Activated CD4-positive, alpha-beta memory T cell treated with anti-CD3 and anti-CD28 coated beads for 36 hours (primary cell): ENCODE measurements at places on chromosomes 6 and 20.

DNA sequence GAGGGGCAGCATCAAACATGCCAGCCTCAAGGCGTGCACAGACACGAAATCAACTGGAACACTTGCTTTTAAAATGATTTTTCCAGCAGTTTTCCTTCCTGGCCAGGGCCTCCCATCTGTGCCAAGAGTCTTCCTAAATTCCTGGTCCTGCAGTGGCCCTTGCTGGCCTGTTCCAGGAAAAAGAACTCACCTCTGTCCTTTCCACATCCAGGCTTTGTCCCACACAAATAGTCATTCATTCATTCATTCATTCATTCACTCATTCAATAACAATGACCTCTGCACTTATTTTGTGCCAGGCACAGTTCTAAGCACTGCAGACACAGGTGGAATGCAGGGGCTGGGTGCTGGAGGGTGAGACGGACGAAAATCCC, 89.0 kb upstream of the CCDC167 start:
- DNase-seq = no peak

GRCh38 chr6:32852018-32852843, 1.3 kb downstream of the TAP1 start:
- peak; percentile 54 for DNase-seq

GRCh38 chr20:19968466-19969073, 48.6 kb upstream of the NAA20 start:
- no peak for DNase-seq

DNA sequence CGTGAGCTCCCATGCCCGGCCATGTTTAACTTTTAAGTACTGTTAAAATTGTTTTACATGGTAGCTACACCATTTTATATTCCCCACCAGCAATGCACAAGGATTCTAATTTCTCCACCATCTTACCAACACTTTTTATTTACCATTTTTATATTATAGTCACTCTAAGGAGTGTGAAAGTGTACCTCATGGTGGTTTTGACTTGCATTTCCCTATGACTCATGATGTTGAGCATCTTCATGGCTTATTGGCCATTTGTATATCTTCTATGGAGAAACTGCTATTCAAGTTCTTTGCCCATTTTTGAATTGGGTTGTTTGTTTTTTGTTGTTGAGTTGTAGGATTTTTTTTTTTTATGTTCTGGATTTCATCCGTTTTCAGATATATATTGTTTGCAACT, 15.6 kb upstream of the BPHL start:
- no peak for DNase-seq

DNA sequence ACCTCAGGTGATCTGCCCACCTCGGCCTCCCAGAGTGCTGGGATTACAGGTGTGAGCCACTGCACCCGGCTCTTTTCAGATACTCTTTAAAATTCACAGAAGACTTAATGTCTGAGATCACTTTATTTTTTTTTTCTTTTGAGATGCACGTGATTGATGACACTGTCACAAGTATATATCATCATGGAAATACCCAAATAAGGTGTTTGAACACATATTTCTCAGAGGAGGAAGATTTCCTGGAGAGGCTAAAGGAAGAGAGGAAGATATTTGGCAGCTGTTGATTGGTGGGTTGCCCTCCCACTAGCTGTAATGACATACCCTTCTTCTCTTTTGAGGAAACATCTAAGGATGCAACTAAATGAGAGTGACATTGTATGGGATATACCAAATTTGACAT, 225.9 kb upstream of the CITED2 start:
- DNase-seq = no peak

DNA sequence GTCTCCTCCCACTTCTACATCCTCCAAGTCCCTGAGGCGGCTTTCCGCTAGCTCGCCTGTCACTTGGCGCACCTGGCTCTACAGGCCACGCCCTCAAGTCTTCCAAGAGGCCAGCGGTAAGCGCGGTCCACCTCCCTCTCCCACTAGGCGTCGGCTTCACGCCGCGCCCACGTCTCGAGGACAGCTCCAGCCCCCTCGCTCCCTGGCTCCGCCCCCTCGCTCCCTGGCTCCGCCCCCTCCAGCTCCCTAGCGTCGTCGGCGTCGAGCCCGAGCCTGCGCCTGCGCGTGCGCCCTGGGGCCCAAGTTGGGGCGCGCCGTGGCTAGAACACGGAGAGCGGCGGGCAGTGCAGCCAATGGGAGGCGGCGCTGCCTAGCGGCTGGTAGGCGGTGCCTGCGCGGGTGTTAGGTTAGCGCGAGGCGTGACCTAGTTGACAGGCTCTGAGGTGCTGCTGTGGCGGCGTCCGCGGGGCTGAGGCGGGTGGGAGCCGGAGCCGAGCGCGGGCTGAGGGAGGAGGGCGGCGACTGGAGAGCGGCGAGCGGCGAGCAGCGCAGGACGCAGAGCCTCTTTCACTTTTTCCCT, at the start of gene MACROD2:
Gene MACROD2 (plus strand): TSS at position 431 of the 580 bp plus-strand sequence.
- DNase-seq = peak; percentile 26

DNA sequence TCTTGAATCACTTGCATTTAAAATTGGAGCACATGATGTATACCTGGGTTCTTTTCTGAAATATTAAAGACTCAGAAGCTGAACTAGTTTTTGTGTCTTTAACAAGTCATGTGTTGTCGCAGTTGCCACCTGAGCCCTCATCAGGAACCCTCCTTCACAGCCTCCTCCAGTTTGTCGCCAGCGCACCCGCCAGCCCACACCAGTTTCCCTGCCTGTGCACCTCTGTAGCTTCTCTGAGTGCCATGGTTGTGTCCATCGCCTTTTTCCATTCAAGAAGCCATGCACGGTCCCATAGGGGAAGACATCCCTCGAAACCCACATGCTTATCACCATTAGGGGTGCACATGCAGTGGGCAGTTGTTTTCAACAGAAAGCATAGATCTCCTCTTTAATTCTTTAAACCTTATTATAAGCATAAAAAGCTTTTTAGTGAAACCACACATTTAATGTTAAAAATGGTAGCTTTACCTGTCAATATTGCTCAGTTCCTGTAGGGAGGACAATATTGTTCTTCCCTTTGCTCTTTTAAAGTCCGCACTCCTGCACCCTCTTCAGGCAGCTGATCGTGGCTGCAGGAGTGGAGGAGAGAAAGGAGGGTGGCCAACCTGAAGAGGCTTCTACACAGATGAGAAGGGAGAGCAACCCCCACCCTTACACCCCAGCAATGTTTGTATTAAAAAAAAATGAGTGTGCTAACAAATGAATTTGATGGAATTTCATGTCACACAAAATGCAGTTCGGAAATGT, 121.9 kb downstream of the CFAP61 start:
- no peak for DNase-seq

DNA sequence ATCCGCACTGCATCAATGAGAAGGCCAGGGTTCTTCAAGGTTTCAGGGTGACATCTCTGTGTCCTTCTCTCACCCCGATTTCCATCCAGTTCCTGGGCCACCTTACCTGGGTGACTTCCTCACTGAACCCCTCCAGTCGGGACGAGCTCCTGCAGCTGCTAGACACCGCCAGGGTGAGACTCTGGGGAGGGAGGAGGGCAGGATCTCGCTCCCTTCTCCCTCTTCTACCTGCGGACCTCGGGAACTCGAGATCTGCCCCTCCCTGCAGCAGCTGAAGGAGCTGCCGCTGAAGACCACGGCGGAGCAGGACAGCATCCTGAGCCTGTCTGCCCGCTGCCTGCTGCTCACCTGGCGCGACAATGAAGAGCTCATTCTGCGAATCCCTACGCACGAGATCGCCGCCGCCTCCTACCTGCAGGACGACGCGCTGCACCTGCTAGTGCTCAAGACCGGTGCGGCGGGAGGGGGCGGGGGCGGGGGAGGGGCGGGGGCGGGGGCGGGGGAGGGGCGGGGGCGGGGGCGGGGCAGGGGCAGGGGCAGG, 7.5 kb downstream of the CCM2L start:
- DNase-seq = peak; percentile 52

DNA sequence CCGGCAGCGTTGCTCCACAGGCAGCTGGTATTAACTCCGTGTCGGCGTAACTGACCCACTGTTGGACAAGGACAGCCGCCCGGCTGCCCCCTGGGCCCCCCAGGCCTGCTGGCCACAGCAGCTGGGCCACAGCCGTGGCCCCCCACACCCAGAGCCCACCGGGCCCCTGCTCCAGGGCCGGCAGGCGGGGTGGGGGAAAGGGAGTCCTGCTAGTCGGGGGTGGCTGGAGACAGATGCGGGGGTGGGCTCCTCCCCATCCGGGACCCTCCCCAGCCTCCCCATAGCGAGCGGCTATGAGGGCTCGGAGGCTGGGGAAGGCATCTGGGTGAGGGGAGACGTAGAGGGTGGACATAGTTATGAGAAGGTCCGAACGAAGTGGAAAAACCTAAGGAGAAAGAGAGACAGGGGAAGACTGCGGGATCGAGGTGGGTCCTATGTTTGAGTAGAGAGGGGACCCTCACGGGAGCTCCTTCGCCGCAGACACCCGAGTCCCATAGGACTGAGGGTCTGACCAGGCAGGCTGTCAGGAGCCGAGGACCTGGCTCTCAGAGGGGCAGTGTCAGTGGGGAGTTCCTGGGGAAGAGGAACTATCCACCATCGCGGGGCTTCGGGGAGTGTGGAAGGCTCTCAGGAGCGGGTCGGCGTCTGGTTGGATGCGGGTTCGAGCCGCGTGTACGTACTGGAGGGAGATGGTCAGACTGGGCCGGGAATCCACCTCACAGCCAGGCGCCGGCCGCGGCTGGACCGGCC, 511 bp downstream of the VARS1 start:
- no peak for DNase-seq

DNA sequence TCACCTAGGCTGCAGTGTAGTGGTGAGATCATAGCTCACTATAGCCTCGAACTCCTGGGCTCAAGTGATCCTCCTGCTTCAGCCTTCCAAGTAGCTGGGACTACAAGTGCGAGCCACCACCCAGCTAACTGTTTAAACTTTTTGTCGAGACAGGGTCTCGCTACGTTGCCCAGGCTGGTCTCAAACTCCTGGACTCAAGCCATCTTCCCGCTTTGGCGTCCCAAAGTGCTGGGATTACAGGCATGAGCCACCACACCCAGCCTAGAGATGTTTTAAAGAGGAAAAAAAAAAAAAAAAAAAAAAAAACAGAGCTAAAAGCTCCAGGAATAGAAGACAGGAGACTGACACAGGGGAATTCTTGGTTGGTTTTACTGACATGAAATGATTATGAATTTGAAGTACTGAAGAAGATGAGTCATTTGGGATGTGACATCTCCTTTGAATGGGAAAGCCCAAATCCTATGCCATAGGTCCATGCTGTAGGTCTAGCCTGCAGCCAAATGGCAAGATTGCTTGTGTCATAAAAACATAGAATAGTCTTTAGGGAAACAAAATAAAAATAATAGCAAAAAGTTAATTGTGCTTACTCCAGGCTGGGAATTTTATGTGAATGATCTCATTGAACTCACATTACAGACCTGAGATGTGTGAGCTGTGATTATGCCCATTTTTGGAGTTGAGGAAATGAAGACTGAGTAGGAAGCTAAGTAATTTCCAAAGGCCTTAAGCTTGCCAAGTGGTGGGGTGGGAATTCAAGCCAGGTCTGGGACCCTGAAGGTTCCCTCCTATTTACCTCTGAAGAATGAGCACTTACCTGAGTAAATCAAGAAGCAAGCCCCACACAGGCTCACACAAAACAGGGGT, 24.3 kb upstream of the NHSL1 start:
- DNase-seq = no peak

DNA sequence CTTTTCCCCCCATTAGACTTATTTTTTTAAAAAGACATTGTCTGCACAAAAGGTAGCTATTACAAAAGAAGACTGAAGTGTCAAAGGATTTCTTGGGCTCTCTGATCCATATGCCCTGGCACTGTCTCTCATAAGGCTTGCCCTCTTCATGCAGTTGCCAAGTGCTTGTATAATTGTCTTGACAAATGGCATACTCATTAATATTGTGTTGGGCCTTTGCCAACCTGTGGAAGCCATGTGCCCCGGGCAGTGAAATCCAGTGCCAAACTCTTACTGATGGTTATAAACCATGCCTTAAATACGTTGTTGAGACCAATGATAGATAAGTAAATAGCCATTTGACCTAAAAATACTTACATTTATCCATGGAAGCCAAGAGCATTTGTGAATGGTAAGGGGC, 98.1 kb downstream of the FARS2 start:
- no peak for DNase-seq

DNA sequence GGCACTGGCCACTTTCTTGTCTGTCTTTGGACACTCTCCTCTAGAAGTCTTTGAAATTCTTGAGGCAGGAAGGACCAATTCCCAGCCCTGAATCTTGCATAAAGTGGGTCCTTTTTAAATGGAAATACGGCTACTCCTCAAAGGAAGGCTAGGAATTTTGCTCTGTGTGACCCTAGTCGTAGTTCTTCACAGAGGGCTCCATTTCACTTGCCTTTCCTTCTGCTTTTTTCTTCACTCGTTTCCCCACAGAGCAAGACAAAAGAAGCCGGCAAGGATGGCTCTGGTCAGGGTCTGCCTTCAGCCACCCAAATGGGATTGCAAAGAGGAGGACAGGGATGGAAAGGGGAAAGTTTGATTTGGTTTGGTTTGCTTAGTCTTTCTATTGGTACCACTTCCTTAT, 25.8 kb downstream of the HLA-E start:
- peak; percentile 8 for DNase-seq

DNA sequence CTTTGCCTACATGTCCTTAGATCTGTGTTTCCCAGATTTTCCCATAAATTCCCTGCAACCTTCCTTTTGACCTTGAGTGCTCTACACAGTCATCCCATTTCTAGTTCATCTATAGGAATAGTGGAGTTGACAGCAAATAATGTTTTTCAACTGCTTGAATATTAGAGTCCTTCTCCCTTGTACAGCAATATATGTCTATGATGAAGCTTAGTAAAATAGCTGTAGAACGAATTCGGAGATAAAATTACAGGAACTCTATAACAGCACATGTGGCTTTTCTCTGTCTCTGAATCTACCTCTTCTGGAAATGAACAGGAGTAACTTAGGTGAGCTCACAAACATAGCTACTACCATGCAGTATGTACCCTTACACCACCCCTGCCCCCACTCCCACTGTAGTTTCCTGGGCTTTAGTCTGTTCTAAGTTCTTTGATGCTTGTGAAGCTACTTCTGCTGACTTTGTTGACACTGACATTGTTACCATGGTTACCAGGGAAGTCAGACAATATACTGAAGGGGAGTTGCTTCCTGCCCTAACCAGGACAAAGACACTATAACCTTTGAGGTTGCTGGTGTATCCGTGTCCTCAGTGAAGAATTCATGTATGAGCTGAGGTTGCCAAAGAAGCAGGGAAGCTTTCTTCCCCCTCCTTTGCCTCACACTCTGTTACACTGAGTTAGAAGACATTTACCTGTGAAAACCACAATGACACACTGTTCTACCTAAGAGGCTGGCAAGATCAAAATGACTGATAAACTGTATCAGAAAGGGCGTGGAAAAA, 35.8 kb upstream of the SHLD1 start:
- DNase-seq = peak; percentile 70
